ENCODE measurements at places on chromosomes 6 and 20.

DNA sequence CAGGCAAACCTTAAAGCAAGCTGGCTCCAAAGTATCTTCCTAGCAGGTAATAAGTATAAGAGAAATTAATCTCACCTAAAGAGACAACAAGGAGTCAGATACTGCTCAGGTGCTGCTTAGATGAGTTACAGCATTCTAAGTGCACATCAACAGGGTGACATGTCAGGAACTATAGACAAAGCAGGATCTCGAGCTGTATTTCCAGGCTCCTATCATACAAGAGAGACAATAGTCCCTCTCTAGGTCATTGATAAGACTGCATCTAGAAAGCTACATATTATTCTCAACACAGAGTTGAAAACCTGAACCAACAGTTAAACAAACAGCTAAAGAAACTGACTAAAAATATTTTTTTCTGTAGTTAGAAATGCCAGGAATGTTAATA lies 3.9 kb downstream of the PTPRK start:
- no peak for DNase-seq

- DNase-seq, result no peak
Observed at GRCh38 chr20:19765266-19765665, 7.2 kb downstream of the RIN2 start.

- DNase-seq, result no peak
Observed at GRCh38 chr6:17964633-17965032, 22.8 kb downstream of the KIF13A start.

GRCh38 chr6:16849988-16850680 lies 88.9 kb upstream of the ATXN1 start:
- no peak for DNase-seq

- DNase-seq, result no peak
Observed at GRCh38 chr6:35435074-35435837, 16.9 kb upstream of the FANCE start.

DNA sequence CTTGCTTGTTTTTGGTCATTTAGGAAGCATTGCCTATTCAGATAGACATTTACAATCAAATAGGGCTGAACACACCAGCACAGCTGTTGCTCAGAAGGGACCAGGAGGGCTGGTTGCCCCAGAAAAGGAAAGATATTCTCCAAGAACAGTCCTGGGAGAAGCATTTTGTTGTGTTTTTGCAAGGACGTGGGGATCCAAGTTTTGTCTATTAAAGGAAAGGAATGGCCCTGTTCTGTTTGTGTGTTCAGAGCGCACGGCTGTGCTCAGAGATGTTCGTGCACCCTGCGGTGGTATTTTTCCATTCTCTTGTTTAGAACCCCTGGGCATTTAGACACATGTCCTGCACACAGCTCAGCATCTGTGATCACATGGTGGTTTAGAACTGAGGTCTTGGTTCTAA lies 82.5 kb downstream of the TXNDC5 start:
- no peak for DNase-seq

DNA sequence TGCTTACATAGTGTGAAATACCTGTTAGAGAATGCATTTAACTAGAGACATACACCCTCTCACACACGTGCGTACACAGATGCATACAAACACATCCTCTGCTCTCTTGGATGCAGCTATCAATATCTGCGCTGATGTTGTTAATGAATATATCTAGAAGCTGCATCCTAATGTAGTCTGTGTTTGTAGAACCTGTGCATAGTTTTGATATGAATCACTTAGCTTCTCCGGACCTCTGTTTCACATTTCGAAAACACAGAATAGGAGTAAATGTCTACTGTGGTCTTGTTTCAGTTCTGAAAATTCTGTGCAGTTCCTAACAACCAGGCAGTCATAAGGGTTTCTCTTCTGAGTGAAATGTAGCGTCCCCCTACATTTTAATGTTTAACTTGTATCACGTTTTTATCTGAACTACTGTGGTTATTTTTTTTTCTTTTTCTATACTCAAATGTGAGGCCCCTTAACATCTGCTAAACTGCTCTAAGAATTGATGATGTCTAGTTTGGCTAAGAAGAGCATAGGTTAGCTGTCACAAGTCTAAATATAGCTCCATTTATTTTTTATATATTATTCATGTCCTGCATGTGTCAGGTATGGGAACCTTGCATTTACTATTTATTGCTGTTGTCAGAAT lies 254.5 kb downstream of the TMEM242 start:
- no peak for DNase-seq

GRCh38 chr20:10637563-10637962 lies 36.2 kb downstream of the JAG1 start:
- DNase-seq, result no peak

- DNase-seq, result no peak
Observed at GRCh38 chr6:1901556-1901955, 291.8 kb downstream of the FOXC1 start.

GRCh38 chr20:46406986-46407670 lies 713 bp upstream of the ELMO2 start:
- DNase-seq, result no peak

DNA sequence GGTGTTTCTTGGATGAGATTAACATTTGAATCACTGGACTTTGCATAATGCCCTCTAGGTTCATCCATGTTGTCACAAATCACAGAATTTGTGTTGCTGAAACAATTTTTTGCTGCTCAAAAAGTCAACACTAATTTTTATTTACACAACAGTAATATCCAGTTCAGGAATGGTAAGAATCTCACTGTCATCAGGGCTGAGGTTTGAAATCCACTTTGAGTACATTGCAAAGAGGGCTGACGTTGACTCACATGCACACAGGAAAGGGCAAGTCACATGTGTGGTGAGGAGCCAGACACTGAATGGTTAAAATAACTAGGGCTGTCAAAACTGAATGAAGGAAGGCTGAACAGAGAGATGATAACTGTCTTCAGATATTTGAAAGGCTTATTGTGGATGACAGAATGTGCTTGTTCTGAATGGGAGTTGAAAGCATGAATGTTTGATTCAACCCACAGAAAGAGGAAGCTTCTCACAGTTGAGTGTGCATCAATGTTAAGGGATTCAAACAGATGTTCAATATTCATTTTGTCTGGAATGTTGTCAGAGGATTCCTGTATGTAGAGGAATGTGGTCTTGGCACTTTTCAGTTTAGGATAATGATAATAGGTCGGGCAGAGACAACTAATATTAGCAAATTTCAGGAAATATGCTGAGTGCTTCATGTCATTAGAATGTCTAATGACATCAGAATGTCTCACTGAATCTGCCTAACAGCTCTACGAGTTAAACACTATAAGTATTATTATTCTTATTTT lies 3.6 kb upstream of the ADGRG6 start:
- DNase-seq, result no peak

DNA sequence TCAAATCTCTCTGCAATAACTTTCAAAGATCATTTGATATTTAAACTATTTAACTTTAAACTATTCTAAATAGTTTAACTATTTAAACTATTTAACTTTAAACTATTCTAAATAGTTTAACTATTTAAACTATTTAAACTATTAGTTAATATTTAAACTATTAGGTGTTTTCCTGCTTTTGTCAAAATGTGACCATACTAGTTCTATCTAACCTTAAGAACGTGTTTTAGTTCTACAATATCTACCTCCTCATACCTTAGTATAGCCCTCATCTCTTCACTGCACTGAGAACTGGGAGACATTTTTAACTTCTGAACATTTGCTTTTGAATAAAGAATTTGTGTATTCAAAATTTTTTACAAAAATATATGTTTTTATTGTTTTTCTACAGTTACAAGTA lies 429.1 kb downstream of the ADGRB3 start:
- DNase-seq, result no peak

DNA sequence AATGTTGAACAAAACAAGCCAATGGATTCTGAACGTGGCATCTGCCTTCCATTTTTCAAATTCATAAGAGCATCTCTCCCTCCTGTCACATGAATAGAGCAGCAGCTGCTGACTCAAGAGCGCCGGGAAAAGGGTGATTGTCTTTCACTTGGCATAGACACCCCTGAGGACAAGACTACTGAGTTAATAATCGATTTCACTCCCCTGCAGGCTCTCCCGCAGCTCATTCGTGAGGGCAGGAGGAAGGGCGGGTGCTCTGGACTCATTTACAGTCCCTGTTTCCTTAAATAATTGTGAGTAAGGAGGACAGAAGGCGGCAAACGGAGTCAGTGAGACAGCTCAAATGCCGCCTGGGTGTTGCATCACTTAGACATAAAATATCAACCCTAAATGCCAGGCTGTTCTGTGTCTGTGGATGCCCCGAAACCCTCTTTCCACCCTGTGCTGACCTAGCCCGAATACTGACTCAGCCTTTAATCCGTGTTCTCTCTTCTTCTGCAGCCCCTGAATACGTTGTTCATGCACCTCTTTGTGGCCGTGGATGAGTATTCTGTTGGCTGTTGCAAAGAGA lies 21.6 kb downstream of the CFAP61 start:
- no peak for DNase-seq

GRCh38 chr20:20783450-20783849 lies 71.0 kb upstream of the RALGAPA2 start:
- no peak for DNase-seq

DNA sequence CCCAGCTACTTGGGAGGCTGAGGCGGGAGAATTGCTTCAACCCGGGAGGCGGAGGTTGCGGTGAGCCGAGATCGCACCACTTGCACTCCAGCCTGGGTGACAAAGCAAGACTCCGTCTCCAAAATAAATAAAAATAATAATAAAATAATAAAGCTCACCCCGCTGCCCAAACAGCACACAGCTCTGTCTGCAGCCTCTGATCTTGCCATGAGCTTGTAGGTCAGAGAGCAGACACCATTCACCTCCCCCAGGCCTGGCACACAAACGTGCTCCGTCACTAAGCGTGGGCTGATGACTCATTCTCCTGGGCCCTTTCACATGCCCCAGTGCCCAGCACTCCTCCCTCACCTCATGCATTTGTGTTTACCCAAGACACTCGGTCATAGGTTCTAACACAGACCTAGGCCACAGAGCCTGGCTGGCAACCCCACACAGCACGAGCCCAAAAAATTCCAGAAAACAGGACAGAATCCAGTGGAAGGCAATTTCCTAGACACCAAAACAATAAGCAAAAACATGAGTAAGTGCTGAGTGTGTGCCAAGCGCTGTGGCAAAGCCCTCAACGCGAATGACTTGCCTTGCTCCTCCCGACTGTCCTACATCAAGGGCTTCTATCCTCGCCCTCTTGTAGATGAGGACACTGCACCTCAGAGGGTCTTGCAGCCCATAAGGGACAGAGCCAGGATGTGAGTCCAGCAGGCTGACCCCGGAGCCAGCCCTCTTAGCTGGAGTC lies 18.0 kb downstream of the ATP9A start:
- no peak for DNase-seq

GRCh38 chr6:146135167-146135566 lies 106.3 kb downstream of the GRM1 start:
- DNase-seq, result no peak

DNA sequence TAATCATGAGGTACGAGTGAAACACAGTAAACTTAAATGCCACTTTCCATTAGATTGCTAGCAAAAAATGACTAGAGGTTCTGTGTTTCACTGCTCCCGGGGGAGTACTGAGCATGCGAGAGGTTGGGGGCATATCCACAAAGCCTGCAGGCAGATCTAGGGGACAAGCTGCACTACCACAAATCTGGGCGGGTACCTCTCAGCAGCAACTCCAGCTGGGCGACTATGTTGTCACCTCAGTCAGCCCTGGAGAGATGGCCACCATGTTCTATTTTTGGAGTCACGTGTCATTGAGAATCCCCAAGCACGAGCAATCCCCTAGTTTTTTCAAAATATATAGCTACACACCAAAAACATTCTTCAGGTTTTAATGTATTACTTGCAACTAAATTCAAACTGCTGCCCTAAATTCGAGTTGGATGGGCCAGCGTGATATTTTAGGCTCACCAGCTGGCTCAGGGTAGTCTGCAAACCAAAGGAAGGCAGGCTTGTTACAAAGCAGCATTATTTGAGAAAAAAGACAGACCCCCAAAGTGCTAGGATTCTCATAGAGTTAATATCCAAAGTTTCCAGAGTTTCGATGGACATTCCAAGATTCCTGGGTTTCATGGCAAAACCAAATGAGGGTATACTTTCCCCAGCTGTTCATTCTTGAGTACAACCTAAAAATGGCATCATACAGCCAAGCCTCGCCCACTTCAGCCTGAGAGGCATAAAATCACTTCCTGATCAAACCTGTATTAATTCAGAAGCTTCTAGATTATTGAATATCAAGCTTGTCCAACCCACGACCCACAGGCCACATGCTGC lies 24.1 kb upstream of the MYLIP start:
- DNase-seq, result no peak

- DNase-seq, result no peak
Observed at GRCh38 chr6:42410861-42411260, 40.9 kb downstream of the TRERF1 start.

DNA sequence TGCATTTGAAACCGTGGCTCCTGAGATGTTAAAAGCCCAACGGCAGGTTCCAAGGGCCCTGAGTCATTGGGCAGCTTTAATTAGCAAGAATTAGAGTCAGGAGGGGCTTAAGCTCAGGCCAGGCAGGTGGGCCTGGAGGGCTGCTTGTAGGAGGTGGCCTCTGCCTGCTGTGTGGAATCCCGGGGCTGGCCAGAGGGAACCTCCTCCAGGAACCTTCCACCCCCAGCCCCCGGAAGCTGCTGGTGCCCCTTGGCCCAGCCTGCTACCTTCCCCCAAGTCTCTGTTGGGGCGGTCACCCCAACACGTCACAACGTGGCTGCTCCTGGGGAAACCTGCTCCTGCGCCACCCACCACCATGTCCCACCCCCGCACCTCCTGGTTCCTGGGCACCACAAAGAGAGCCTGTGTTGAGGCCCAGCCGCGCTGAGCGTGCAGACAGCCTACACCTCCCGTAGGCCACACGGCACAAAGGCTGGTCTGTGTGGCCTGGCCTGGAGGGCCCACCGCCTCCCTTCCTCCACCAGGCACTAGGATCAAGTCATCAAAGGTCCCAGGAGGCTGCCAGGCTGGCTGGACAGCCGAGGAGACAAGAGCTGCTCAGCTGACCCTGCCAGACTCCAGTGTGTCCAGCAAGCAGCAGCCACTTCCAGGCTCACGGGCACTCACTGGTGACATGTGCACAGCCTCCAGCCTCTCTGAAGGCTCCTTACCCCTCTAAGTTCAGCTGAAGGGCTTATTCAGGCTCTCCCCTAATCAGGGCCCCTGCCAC lies 86.3 kb downstream of the SNX5 start:
- no peak for DNase-seq

DNA sequence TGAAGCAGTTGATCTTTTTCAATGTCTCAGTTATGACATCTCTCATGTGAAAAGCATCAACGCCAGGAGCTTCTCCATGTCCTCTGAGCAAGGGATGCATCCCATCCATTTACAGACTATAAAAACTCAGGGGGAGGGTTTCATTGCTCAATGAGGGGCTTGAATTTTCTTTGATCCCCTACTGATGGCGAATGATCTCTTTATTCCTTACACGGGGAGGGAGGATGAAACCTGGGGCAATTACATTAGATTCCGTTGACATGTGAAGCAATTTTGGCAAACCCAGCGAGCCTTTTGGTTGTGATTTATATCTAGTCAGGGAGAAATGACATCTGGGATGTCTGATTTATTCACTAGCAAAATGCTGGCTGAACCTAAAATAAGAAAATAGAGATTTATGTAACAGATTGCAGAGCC lies 268.9 kb downstream of the HIVEP2 start:
- no peak for DNase-seq

DNA sequence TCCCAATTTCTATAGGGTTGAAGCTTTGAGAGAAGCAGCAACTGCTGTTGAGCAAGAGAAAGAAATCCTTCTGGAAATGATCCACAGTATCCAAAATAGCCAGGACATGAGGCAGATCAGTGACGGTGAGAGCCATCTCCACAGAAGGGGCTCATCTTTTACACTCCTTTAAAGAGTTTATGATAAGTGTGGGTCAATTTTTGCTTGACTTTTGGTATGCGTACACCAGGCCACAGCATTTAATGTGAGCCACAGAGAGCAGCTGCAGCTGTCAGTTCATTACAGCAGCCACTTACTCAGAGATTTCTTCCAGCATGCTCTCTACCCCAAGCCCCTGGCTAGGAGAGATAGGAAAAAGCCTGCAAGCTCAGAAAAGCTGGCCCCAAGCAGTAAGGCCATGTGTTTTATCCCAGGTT lies 9.9 kb downstream of the BAG2 start:
- DNase-seq, result no peak
